ENCODE measurements at places on chromosomes 5 and 9.
A peak's percentile ranks its signal among the peaks of the same experiment; 100 is the strongest.

DNA sequence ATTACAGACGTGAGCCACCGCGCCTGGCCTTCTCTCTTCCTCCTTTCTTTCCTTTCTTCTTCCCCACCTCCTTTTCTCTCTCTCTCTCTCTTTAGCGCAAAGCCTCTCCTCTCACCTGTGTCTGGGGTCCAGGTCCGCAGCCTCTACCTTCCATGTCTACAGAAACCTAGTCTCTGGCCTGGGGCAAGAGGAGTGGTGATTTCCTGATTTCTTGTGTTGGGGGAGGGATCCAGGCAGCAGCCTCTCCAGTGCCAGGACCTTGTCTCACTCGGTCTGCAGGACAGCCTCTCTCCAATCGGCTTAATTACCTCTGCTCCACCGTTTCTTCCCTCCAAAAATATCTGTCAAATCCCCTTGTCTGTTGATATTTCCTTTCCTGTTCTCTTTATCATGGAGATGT is 16.1 kb upstream of the FAM120A start:
- no peak for DNase-seq

DNA sequence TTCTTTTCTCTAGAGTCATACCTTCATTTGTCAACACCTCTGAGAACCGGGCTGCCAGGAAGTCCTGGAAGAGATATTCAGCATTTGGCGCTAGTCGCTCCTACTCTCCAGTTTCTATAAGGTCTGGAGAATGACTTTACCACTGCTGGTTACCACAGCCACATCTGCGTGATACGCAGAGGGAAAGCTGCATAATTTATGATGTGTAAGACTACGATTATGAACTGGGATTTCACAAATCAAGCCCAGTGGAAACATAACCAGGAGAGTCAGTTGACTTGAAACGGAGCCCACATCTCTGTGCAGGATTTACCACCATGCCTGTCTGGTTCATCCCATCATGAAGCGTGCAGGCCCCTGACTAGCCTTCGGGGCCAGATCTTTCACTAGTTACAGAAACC is 72.6 kb downstream of the FGF1 start:
- no peak for DNase-seq

- DNase-seq, result no peak
Measured at GRCh38 chr9:94153905-94154304, 69.6 kb downstream of the PTPDC1 start.

DNA sequence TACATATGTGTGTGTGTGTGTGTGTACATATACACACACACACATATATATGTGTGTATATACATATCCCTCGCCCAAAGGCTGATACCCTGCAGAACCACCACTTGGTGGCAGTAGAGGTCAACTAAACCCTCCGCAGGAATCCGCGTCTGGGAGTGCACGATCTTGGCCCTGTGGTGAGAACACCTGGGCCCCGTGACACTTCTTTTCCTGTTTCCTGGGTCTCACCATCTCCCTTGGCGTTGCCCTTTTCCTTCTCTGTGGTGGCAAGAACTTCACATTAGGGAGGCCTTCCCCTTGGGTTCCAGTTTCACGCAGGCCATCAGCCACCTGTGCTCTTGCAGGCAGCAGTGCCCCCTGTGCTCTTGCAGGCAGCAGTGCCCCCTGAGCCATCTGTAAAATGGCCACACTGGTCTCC is 8.2 kb downstream of the IL9 start:
- DNase-seq, result peak; percentile 56

GRCh38 chr9:33221568-33221884 is 18.4 kb upstream of the SPINK4 start:
- DNase-seq, result no peak

DNA sequence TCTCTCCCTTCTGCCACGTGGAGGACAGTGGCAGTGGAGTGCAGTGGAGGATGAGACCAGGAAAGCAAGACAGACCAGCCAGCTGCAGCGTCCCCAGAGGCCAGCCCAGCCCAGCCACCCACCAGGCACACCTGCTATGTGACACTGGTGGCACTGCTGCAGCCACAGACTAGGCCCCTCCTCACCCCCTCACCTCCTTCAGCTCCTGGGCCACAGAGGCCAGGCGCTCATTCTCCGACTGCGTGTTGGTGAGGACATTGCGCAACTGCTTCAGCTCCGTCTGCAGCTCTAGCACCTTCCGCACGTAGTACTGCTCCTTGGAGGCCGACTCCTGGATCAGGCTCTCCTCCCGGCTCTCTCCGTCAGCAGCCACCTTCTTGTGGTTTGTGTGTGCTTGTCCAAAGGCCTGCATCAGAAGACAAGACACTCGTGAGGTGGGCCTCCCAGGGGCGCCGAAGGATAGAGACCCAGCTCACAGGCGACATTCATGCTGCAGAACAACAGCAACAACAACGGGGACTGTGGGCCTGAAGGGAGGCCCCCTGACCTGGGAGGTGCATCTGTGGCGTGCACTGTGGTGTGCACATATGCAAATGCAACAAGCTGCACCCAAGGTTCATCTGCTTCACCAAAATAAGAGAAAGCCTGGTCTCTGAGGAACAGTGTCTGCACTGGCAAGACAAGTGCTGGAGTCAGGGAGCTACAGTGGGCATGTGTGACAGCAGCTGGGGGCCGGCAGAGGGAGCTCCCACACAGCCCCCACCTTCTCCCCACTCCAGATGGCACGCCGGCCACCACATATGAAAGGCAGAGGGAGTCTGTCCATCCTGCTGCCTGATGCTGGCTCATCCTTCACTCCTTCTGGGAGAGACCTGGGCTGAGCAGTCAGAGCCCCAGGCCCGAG is 35.5 kb downstream of the BICD2 start:
- no peak for DNase-seq

DNA sequence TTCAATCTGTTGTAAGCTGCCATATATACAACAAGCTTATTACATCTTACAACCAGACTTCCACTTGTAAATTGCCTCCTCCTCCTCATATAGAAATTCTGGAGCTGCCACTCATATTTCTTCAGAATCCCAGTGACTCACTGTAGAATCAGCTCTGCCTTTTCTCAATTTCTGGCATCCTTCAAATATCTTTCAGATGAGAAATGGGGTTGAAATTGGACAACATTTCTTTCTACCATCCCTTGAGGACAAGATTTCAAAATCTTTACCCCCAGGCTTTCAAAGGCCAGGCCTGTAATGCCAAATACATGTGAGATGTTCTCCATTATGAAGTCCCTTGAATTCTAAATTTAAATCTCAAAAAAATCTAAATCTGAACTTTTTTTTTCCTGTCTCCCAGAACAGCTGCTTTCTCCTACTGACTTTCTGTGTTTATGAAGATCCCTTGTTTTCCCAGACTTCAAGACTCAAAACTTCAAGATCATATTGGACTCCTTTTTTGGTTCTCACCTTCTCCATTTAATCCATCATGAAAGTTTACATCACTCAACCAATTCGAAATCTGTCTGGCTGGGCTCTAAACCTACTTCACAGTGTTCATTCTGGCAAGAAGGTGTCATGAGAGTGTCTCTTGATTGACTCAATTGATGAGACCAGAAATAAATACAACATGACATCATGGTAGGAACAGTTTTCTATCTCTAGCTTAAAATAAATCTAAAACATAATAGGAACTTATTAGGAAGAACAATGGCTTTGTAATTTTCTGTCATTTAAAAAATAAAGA is 109.8 kb downstream of the HMHB1 start:
- no peak for DNase-seq
